Stimulated activated CD8-positive, alpha-beta memory T cell treated with anti-CD3 and anti-CD28 coated beads, Interleukin-12 subunit alpha, Interleukin-12 subunit beta, amount 100 ng/mL, for 4 hours (primary cell): ENCODE measurements at places on chromosomes 13 and 19.

GRCh38 chr19:12364391-12365235 is 870 bp downstream of the ZNF442 start:
- DNase-seq = no peak

- DNase-seq = no peak
These were observed 1113.4 kb upstream of the MIR17HG start for GRCh38 chr13:90233933-90234672.

DNA sequence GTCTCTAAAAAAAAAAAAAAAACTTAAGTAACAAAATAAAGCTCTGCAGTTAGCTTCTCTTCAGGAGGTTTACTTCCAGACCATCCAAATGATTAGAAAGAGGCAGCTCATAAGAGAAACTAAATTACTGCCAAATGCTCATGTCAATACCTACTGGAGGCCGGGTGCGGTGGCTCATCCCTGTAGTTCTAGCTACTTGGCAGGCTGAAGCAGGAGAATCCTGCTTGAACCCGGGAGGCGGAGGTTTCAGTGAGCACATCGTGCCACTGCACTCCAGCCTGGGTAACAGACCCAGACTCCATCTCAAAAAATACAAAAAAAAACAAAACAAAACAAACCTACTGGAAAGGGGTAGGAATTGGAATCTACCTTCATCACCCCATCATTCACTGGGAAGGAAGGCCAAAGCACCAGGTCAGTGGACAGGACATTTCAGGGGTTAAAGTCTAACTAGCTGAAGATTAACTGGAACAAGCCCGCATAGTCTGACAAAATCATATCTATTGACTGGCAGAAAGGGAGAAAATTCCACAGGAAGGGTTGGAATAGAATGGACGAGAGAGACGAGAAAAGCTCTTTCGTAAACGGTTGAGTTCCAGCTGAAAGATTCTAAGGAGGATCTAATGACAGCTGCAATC is 1.3 kb downstream of the ZFP14 start:
- DNase-seq = no peak

DNA sequence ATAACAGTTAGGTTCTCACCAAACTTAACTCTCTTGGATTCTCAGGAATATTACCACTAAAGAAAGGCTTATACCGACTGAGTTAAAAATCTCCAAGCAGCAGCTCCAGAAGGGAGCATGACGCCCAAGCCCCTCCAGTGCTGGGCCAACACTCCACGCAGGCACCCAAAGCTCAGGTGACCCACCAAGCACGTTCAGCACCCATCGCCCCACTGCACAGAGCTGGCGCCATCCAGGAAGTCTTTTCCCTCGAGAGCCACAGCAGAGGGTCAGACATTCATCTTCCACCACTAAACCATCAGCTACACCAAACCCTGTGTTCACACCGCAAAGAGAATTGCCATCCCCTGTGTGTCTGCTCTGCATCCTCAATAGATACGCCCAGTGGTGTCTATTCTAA is 65.7 kb downstream of the SOX1 start:
- no peak for DNase-seq

DNA sequence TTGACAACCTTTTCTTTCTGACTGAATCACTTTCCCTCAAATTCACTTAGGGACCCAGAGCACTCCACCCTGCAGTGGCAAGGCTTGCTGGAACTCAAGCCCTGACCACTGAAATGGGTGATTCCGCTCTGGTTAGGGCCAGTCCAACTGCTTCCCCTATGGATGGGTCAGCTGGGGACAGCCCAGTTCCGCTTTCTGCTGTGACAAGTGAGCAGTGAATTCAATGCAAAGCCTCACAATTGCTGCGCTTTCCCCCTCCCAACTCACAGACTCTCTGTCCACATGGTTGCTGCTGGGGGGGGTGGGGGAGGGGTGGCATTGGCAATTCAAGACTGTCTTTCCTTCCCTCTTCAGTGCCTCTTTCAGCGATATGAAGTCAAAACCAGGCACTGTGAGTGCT is 18.7 kb downstream of the CD70 start:
- no peak for DNase-seq

DNA sequence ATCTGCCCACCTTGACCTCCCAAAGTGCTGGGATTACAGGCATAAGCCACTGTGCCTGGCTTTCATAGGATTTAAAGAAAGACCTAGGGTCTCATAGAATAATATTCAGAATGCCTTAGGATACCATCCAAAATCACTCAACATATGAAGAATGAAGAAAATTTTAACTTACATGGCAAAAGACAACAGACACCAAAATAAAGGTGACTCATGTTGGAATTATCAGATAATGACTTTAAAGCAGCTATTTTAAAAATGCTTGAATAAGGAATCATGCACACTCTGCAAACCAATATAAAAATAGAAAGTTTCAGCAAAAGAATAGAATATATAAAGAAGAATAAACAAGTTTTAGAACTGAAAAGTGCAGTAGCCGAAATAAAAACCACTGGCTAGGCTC is 29.3 kb downstream of the ZNF566 start:
- DNase-seq = no peak

- no peak for DNase-seq
These were observed 151.5 kb downstream of the ZNF737 start for GRCh38 chr19:20414120-20414519.

DNA sequence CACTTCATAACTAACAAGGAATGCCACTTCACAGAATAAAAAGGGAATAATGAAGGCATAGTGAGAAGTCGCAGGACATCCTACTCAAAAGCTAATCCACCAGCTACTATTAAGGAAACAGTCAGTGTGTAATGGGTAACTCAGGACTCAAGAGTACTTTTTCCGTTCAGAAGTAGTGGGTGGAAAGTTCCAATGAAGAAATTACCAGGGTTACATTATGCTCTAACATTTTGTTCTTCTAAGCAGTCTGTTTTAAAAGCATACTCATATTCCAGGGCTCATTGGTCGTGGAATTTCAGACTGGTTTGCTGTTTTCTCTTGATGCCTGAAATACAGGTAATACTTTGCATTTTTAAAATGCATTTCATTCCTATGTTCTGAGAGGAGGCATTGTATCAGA is 222.4 kb upstream of the IRS2 start:
- no peak for DNase-seq

DNA sequence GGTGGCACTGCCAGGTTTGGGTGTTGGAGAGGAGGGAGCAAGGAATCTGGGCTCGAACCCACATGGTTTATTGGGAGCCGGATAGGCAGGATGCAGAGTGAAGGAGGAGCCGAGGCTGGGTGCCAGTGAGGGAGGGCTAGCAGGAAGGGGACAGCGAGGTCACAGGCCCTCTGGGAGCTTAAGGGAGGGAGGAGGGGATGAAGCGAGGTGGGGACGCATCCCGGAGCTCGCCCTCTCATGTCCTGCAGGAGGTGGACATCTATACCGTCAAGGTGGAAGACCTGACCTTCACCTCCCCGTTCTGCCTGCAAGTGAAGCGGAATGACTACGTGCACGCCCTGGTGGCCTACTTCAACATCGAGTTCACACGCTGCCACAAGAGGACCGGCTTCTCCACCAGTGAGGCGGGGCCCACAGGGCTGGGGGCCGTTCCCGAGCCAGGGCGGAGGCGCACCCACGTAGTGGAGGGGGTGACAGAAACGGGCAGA is 3.5 kb upstream of the ADM5 start:
- no peak for DNase-seq

GRCh38 chr13:51396352-51396751 is 56.5 kb downstream of the INTS6 start:
- no peak for DNase-seq

DNA sequence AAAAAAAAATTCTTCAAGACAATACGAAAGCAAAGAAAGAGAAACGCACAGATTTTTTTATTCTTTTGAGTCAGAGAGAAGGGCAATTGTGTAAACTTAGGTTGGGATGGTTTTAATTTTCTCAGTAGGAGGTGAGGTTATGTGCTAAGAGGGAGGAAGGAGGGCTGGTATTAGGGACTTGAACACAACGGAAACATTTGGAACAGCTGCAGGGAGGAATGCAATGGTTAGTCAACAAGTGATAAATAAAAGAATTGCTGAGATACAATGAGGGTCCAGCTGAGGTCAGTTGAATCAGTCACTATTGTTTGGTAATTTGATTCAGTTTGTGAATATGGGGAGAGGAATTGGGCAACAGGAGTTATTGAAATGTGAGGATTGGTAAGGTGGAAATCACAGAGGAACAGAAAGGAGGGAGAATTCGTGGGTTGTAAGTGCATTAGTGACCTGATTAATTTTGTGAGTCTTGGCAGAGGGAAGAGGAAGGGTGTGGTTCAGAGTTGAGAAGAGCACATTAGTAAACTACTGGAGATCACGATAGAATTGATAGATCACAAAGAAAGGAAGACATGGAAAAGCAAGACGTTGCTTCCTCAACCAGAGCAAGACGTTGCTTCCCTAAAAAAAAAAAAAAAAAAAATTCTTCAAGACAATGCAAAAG is 499.5 kb upstream of the SPRY2 start:
- DNase-seq = no peak

DNA sequence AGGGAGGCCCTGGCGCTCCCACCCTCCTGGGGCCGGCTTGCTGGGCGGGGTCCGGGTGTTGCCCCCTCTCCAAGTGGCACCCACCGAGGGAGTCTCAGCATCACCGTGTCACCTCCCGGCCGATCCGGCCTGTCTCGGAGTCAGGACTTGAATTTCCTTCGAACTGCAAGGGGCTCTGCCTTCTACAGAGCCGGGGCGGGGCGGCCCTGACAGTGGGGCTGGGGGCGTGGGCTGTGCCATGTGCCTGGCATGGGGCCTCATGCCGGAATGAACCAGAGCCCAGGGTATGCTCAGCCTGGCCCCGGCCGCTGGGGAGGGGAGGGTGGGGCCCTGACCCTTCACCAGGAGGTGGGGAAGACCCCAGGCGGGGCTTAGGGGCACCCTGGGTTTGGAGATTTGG is 47.0 kb upstream of the TCF3 start:
- no peak for DNase-seq

GRCh38 chr19:36265064-36265463 is 50.2 kb downstream of the ZNF146 start:
- DNase-seq = no peak

GRCh38 chr13:113176822-113177221 is 18.4 kb downstream of the PROZ start:
- DNase-seq = no peak

GRCh38 chr19:1163934-1164683 is 10.0 kb downstream of the SBNO2 start:
- DNase-seq = no peak

GRCh38 chr13:79258489-79258888 is 147.6 kb downstream of the RBM26 start:
- DNase-seq = no peak

DNA sequence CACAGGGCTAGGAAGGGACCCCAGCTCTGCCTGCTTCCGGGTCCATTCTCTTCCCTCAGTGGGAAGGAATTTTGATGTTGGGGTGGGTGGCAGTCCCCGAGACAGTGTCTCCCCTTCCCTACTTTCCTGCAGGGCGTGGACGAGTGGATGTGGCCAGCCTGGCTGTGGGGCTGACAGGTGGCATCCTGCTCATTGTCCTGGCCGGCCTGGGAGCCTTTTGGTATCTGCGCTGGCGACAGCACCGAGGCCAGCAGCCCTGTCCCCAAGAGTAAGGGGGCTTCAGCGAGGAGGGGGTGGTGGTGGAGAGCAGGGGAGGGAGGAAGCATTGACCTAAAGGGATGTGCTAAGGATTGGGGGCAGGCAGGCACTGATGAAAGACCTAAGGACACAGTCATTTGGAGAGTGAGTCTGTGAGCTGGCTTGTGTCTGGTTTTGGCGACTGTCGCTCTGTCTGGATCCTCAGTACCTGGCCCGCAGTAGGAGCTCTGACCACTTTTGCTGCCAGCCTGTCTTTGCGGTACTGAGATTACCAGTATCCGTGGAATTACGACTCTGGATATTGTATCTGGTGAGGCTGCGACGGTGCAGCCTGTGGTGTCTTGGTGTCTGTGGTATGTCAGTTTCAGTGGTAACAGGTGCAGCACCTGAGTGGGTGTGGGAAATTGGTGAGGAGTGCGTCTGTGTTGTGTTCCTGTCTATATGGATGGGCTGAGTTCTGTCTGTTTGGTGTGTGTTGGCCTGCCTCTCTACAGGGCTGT is 2.4 kb upstream of the PRR12 start:
- no peak for DNase-seq

- no peak for DNase-seq
These were observed 51.6 kb downstream of the DNAJC15 start for GRCh38 chr13:43074824-43075510.

- DNase-seq = no peak
These were observed 13.7 kb downstream of the PPFIA3 start for GRCh38 chr19:49132974-49133609.

DNA sequence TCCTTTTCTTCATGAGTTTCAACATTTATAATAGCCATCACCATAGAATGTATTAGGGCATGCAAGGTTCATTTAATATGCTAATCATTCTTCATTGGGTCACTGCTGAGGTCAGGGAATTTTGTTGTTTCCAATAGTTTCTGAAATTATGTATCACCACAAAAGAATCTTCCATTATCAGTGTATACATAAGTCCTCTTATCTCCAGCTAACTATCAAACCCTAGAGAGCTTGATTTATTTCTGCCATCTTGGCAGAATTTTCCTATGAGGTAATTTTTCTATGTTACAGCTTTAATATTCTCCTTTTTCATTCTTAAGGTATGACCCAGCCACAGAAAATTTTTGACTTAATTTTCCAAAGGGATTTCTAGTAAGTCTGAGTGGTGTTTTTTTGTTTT is 415.0 kb upstream of the SLITRK1 start:
- no peak for DNase-seq

- DNase-seq = no peak
These were observed 123.1 kb downstream of the CDK8 start for GRCh38 chr13:26377038-26377437.

GRCh38 chr13:44921931-44922758 is 67.1 kb downstream of the NUFIP1 start:
- no peak for DNase-seq
